Aortic smooth muscle cell (primary cell): ENCODE measurements at places on chromosomes 6 and 20. TPM values are rescaled to one million over a fixed set of nuclear protein-coding genes. Genes with fewer than 3 reads are reported as not detected.

ZSCAN23 gene
- total RNA-seq, result 3.2 and 3.4 TPM in 2 replicates

KHDC1L gene
- total RNA-seq, result not detected in 2 replicates

WFDC12 gene
- not detected in 2 replicates for total RNA-seq

SULF2 gene
- total RNA-seq, result 5.0 and 5.5 TPM in 2 replicates

OPRL1 gene
- 0.40 and 1.4 TPM in 2 replicates for total RNA-seq

CRISP3 gene
- total RNA-seq, result not detected in 2 replicates

SNX21 gene
- 55.2 and 65.2 TPM in 2 replicates for total RNA-seq

JPH2 gene
- 0.13 and 0.37 TPM in 2 replicates for total RNA-seq

COL9A3 gene
- total RNA-seq, result 0.26 and 0.37 TPM in 2 replicates

COL12A1 gene
- total RNA-seq, result 328 and 349 TPM in 2 replicates

OLIG3 gene
- total RNA-seq, result 0.06 TPM in 1 of 2 replicates, not detected in the other

CALHM5 gene
- 11.0 and 11.8 TPM in 2 replicates for total RNA-seq

IPCEF1 gene
- total RNA-seq, result 0.12 and 0.13 TPM in 2 replicates

IER3 gene
- total RNA-seq, result 14.3 and 32.0 TPM in 2 replicates

TRDN gene
- not detected in 2 replicates for total RNA-seq

FOXQ1 gene
- 0.06 TPM in 1 of 2 replicates, not detected in the other for total RNA-seq
